HFF-Myc (cell line): ENCODE measurements at places on chromosomes 6 and 20.

DNA sequence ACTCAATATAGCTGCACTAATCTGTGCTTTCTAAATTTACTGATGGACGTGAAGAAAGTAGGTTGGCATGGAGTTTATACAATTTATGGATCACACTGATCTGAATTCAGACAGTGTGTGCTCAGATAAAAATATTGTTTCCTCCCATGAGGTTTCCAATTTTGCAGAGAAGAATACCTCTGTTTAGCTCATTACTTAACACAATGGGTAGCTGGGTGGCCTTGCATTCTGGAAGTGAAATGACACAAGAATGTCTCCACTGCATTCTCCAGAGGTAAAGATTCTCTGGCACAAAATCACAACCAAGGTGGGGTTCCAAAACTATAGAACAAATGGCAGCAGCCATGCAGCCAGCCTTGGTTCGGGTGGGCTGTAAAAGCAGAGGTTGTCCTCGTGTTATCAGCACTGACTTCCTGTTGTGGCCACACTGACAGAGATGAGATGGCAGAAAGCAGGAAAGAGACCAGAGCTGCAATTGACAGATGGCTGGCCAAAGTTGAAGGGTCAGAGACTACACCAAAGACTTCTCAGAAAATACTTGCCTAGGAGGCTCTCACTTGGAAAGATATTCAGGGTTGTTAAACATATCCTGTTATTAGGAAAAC, 50.2 kb downstream of the HDAC2 start:
- DNase-seq, result no peak

DNA sequence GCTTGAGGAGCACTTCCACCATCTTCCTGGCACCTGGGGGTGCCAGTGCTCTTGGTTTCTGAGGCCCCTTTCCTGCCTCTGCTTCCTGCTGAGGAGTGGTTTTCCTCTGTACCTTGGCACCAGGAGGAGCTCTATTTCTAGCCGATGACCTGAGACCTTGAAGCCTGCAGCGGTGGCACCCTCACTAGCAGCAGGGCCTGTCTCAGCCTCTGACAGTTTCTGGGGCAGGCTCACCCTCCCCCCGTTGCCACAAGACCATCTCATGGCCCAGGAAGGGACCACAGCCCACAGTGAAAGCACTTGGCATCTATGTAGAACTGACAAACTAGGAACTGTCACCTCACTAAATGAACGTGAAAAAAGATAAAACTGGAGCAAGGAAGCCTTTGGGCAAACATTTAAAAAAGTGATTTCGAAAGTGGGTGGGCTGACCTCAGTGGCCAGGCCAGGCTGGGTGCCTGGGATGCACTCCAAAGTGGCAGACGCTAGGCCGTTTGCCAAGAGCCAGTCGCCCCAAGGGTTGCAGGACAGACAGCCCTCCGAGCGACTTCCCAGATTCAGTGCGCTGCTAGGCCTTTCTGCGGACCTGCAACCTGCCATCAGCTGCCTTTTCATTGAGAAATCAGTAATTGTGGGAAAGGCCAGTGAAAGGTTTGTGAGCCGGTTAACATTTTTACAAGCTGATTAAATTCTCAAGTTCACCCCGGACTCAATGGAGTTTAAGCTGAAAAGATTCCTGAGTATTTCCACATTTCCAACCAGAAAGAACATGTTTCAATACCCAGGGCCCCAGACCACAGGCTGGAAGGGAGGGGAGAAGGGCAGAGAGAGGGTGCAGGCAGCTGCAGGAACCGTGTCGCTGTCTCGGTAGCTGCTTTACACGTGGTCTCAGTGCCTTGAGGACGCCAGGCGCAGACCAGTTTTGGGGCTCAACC, 303.7 kb downstream of the ESR1 start:
- no peak for DNase-seq

- no peak for DNase-seq
Measured at GRCh38 chr6:45419571-45420082, 41.9 kb upstream of the SUPT3H start.

GRCh38 chr6:137094411-137095008, 49.7 kb upstream of the IL20RA start:
- peak; percentile 45 for DNase-seq
